Thoracic aorta (tissue), 2 donors: ENCODE measurements at places on chromosomes 6 and 20. TPM values are rescaled to one million over a fixed set of nuclear protein-coding genes. Genes with fewer than 3 reads are reported as not detected.

DNA sequence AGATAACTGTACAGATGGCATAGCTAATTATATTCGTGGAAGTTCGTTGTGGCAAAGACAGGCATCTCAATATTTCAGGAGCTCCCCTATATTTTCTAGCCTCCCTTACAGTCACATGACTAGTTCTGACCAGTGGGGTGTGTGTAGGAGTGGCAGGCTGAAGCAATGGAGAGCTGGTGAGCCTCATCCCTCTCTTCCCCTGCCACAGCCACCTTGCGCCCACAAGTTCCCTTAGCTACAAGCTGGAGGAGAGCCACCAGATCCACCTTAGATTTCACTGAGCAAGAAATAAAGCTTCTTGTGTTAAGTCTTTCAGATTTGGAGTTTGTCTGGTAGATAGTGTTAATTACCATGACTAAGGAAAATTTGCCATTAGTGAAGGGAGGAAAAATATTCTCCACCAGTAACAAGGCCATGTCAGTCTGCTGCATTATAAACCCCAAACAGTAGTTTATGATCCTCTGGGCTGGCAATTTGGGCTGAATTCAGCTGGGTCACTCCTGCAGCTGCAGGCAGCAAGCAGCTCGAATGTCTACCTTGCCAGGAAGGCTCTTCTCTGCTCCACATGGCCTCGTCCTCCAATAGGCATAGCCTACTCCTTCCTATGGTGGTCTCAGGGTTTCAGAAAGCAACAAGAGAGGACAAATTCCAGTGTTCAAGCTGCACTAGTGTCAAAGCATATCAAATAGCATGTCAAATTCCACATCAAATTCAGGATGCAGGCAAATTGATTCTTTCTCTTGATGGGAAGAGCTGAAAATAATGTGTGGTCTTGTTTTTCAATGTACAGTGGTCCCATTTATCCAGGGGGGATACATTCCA lies 7.4 kb upstream of the RBCK1 start:
- no peak for DNase-seq

DNA sequence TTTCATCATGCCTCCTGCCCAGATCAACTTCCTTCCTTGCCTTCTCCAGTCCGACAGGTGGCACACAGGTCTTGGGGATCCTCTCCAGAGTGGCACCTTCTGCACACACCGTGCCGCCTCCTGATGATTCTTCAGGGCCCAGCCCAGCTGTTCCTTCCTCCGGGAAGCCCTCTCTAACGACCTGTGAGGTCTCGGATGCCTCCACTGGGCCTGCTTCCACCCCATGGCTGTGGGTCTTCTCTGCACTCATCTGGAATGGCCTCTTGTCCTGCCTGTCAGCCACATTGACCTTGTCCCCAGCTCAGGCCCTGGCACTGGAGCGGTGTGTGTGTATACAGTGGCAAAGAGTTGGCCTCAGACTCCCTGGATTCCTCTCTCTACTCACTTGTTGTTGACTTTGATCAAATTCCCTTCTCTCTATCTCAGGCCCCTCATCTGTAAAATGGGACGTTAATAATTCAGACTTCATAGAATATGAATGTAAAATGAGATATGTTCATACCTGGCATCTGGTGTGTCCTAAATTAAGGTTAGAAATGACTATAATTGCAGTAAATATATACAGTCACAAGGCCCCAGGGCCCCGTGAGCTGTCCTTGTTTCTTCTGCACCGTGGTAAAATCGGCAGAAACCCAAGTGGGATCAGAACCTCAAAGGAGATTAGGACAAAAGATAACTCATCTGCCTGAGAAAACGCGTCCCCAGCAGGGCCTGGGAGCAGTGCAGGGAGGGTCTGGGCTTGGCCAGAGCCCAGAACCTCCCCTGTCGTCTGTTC lies 1.5 kb downstream of the FAM210B start:
- no peak for DNase-seq

DNA sequence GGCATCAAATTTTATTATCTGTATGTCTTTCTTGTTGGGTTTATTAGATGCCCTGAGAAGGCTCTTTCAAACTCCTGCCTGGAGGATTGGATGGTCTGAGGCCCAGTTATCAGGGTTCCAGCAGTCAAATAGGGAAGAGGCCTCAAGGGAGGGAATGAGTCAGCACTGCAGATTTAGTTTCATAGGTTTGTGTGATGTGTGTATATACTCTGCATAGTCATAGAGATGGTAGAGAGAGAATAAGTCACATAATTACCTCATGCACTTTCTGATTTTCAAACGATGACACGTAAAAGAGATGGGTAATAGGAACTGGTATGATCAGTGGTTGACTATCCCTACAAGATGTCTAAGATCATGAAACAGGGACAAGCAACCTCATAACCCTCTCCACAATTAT lies 82.1 kb downstream of the ADAT2 start:
- DNase-seq = no peak

DNA sequence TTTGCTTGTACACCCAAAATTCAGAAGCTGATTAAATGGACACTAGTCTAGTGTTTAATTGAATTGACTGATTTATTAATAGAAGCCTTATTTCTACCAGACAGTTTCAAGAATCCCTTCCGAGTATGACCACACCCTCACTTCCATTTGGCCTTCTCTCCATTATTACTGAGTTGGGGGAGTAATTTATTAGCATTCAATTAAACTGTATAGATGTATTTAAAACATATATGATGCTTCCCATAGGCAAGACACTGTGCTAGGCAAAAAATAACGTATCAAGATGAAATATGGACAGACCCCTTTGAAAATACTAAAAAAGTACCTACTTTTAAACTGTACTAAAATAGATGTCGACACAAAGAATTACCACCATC lies 112.9 kb upstream of the PHACTR1 start:
- DNase-seq = no peak

GRCh38 chr20:58237318-58238132 lies 9.1 kb upstream of the ANKRD60 start:
- no peak for DNase-seq

LINC00237 gene
- total RNA-seq = not detected

DNA sequence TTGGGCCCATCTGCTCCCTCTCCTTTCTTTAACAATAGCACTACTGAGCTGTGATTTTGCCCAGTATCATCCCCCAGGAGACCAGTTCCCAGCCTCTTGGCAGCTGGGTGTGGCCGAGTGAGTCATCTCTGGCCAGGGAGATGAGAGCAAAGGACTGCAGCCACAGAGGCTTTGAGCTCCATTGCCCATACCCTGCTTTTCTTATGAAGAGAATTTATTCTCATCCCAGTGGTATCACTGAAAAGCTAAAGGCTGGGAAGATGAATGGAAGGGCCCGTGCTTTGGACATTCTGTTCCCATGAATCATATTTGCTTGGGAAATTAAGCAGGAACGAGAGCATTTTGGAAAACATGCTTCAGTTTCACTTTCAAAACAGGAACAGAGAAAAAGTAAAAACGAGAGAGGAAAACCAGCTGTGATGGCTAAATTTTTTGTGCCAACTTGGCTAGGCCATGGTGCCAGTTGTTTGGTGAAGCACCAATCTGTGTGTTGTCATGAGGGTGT lies 14.9 kb downstream of the CST3 start:
- no peak for DNase-seq

DNA sequence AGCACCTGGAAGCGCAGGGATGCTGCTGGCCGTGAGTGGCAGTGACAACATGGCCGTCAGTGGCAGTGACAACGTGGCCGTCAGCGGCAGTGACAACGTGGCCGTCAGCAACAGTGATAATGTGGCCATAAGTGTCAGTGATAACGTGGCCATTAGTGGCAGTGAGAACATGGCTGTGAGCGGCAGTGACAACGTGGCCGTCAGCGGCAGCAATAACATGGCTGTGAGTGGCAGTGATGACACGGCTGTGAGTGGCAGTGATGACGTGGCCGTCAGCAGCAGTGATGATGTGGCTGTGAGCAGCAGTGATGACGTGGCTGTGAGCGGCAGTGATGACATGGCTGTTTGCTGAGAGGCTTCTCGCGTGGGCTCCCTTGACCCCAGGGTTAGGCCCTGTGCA lies 169.8 kb downstream of the ERMARD start:
- no peak for DNase-seq

DNA sequence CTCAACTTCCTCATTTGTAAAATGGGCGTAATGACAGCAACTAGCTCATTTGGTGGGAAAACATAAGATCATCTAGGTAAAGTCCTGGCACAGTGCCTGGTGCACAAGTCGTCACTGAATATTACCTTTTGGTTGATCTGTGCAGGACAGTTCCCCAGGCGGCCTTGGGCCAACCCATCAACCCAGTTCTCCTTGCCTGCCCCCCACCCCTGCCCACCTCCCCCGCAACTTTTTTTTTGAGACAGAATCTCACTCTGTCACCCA lies 99.2 kb downstream of the JPH2 start:
- no peak for DNase-seq

NRSN1 gene
- not detected for total RNA-seq
